ENCODE measurements at places on chromosomes 6 and 20. TPM values are rescaled to one million over a fixed set of nuclear protein-coding genes. Genes with fewer than 3 reads are reported as not detected.

DNA sequence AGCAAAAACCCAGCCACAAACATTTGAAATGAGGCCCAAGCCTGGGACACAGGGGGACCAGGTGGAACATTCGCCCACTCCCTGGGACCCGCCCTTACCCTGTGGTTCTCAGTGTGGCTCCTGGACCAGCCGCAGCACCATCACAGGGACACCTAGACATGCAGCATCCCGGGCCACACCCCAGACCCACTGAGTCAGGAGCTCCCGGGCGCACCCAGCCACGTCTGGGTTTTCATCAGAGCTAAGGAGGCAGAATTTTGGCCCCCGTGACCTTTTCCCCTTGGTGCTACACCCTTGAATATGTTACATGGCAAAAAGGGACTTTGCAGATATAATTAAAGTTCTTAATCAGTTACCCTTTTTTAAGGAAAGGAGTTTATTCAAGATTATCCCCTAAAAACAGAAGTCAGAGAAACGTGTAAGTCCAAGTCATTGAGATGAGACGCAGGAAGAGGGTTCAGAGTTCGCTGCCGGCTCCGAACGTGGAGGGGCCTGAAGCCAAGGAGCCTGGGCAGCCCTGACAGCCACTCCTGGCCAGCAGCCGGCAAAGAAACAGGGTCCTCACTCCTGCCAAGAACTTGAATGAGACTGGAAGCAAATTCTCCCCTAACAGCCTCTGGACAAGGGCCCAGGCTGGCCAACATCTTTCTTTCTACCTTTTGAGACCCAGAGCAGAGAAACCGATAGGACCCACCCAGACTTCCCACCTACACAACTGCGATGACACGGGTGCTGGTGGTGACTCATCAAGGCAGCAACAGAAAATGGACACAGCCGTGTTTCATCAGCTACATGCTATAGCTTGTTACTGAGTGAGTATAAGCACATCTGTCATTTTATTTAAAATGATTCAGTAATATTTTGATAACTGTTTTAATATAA lies 25.3 kb downstream of the BFSP1 start:
- no peak for DNase-seq

PEX3 gene
- 9.7 TPM for total RNA-seq

RSPO4 gene
- total RNA-seq: 0.14 TPM

DNA sequence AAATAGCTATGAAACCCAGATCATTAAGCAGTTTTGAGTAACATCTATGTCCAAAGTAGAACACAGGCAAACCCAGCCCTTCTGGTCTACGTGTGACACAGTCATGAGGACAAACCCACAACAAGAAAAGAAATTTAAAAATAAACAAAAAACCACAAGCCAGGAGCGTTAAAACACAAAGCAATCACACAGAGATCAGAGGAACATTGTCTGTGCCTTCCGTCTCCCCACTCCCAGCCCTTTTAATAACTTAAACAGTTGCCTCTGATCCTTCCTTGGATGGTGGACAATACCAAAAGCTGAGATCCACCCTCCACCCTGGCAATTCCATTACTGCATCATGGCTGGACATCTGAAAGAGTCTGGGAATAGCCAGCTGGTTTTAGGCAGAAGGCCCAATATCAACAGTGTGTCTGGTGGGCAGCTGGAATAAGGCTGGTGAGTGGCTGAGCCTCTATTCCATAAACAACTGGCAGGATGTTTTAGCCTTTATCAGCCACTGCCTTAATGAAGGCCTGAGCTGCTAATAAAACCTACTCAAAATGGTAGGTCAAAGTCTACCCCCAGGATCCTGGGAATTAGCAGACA lies 15.7 kb upstream of the LAMA4 start:
- DNase-seq: no peak

- DNase-seq: no peak
Measured at GRCh38 chr6:69783108-69783507, 13.7 kb downstream of the LMBRD1 start.

DNA sequence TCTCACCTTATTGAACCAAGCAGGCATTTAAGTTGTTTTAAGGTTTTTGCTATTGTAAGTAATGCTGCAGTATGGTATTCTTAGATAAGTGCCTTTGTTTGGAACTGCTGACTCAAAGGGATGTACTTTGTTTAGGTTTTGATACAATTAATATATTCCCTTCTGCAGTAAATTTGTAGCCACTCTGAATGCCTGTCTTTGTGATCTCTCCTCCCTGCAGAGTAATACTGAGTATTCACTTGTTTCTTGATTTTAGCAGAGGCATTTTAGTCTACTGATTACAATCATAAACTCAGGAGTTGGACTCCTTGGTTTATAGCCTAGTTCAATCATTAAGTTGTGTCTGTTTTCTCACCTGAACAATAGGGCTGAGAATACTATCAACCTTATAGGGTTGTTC lies 13.4 kb downstream of the CDS2 start:
- DNase-seq: no peak

FAM83C gene
- total RNA-seq: not detected

GRCh38 chr6:152100183-152100618 lies 292.7 kb downstream of the ESR1 start:
- DNase-seq: no peak

ATP6V1G2 gene
- total RNA-seq: 3.3 TPM

HLA-DOA gene
- 5.9 TPM for total RNA-seq

DNA sequence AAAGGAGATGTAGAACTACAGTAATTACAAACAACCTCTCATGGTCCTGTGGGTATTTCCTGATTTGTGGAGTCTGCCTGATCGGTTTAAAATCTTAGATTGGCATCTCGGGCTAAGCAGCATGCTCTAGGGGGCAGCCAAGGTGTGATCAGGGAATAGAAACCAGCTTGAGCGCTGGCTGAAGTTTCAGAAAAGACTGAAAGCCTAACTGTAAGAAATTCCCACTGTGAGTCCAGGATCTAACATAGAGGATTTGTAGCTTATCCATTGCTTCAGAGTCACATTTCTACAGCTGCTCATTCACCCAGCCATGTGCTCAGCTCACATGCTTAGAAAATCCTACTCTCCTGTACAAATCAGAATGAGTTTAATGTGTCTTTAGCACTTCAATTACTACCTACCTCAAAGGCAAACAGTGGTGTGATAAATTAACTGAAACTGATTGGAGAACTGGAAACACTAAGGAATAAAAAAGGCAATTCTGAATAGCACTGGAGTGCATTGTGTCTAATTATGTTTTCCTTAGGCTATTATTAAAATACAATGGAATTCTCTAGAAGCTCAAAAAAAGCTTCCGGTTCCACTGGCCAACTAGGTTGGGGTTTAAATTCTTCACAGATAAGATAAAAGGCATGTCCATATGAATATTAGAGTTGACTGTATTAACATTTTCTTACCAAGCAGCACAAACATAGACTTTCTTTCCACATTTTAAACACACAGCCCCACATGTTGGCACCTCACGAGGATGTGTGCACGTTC lies 73.8 kb upstream of the MPC1 start:
- no peak for DNase-seq

GRCh38 chr20:47780720-47781389 lies 4.4 kb downstream of the SULF2 start:
- no peak for DNase-seq

DNA sequence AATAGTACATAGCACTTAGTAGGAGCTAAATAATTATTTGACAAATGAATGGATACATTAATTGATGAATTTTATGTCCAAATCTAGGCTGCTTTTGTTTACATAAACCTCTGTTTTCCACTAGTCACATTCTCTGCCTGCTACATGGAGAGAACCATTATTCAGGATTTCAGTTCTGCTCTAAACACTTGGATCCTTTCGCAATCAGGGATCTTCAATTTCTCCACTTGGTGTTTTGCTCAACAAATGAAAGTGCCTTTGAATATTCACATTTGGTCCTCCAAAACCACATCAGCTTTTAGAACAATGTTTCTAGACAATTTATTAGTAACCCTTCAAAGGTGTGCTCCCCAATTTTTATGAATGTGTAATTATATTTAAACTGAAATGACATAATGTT lies 30.6 kb upstream of the HLA-DQB1 start:
- DNase-seq: no peak

DNA sequence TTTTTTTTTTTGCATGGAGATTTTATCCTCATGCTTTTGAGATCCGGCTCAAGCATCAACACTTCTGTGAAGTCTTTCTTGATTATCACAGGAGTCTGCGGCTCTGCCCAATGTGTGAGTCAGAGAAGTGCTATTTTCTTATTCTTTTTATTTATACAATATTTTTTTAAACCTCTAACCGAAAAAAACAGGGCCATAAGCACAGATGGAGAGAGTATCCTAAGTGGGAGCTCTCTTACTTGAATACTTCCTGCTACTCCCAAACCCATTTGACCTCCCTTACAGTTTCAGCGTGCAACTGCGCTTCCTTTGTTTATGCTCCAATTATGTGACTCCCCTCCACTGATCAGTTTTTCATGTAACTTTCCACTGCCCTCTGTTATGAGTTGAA lies 8.7 kb upstream of the ATXN1 start:
- no peak for DNase-seq

GRCh38 chr20:32672982-32673851 lies 524 bp downstream of the C20orf203 start:
- no peak for DNase-seq

CST7 gene
- 4.4 TPM for total RNA-seq

GRCh38 chr6:13260831-13261230 lies 67.5 kb downstream of the TBC1D7 start:
- DNase-seq: no peak

GRCh38 chr6:154484942-154485341 lies 25.5 kb downstream of the CNKSR3 start:
- no peak for DNase-seq

TMEM14B gene
- 44.1 TPM for total RNA-seq

DNA sequence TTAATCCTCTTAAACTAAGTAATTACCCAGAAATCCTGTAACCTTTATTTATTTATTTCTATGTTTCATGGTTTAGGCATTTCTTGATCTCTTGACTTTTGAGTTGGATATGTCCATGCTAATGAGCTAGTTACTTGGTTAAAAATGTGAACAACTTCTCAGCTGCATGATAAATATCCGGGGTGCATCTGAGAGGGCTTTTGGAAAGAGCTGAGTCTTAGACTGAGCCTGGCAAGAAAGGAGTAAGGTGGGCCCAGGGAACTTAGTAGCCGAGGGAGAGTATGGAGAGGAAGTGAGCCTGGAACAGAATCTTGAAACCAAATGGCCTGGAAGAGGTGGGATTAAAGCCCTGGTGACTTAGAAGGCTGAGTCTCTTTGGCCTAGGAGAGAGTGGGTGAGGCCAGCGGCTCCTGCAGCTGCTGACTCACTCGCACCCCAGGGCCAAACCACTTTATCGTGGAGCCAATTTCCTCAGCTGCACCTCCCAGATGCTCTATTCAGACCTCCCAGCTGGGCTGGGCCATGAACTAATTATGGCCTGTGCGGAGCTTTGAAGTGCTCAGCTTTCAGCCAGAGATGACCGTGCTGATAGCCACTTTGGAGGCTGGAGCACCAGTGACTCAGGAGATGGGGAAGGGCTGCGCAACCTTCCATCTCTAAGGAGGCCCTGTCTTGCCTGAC lies 19.1 kb downstream of the TGM3 start:
- no peak for DNase-seq

- DNase-seq: no peak
Measured at GRCh38 chr6:89734526-89734925, 85.1 kb downstream of the MDN1 start.

GRCh38 chr6:20909621-20910020 lies 375.4 kb downstream of the CDKAL1 start:
- no peak for DNase-seq

DNA sequence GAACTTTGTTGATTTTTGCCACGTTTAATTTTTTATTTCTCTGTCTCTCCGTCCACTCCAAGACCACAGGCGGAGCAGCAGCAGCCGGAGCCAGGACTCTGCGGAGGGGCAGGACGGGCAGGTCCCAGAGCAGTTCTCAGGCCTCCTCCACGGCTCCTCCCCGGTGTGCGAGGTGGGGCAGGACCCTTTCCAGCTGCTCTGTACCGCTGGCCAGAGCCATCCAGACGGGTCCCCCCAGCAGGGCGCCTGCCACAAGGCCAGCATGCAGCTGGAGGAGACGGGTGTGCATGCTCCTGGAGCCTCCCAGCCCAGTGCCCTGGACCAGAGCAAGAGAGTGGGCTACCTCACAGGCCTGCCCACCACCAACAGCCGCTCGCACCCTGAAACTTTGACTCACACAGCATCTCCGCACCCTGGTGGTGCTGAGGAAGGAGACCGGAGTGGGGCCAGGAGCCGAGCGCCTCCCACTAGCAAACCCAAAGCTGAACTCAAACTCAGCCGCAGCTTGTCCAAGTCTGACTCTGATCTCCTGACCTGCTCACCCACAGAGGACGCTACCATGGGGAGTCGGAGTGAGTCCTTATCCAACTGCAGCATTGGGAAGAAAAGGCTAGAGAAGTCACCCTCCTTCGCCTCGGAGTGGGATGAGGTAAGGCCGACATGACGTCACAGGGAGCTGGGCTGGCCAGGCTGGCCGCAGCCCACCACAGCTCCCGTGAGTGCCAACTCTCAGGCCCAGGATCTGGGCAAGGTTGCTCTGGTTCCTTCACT lies 123.5 kb downstream of the TCP11 start:
- no peak for DNase-seq

- no peak for DNase-seq
Measured at GRCh38 chr20:709423-709822, 33.8 kb upstream of the SCRT2 start.

BEND6 gene
- not detected for total RNA-seq

HLA-DQA1 gene
- total RNA-seq: 6.9 TPM

Data from CD4-positive, alpha-beta T cell (primary cell).